ENCODE measurements at places on chromosomes 3 and 15. TPM values are rescaled to one million over a fixed set of nuclear protein-coding genes. Genes with fewer than 3 reads are reported as not detected.

- H3K36me3 ChIP-seq: no peaks in the 10 kb centered on the region
- DNase-seq: no peak
- H3K27ac ChIP-seq: no peak overlapping the region
- no peaks in the 10 kb centered on the region for H3K27me3 ChIP-seq
Observed at GRCh38 chr3:179473565-179473964, 22.3 kb upstream of the GNB4 start.

GRCh38 chr15:50137330-50137761 is 18.3 kb upstream of the ATP8B4 start:
- H3K27ac ChIP-seq: no peak overlapping the region
- DNase-seq: no peak
- no peaks in the 10 kb centered on the region for H3K27me3 ChIP-seq
- H3K36me3 ChIP-seq: no peaks in the 10 kb centered on the region

DNA sequence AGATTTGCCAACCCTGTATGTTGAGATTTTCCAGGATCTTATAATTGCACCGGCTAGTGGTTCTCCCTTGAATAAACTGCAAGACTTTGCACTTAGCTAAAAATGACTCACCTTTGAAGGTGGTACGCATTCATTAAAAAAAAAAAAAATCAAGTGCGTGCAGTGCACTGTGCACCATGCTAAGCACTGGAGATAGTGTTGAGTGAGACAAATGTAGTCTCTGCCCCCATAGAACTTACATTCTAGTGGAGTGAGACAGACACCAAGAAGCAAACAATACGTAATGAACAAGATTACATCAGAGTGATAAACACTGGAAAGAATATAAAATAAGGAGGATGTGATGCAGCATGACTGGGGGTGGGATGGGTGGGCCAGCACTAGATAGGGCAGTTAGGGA is 69.4 kb downstream of the ITPR1 start:
- no peaks in the 10 kb centered on the region for H3K4me1 ChIP-seq
- H3K36me3 ChIP-seq: no peaks in the 10 kb centered on the region
- H3K27me3 ChIP-seq: no peaks in the 10 kb centered on the region
- no peak overlapping the region for H3K4me3 ChIP-seq

DNA sequence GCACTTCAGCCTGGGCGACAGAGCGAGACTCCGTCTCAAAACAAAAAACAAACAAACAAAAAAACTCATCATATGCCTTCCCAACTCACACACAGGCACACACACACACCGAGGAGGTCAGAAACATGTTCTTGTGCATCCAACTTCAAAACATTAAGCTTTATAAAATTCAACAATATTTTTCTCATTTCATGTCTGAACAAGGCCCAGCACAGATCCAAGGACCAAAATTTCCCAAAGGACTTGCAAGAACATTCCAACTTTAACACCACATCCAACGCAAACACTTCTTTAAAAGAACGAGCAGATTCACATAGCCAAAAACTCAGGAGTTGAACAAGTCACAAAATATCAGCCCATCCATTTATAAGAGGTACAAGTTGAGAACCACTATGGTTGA is 148.4 kb downstream of the MAGI1 start:
- H3K27me3 ChIP-seq: no peaks in the 10 kb centered on the region
- no peak overlapping the region for H3K27ac ChIP-seq
- no peaks in the 10 kb centered on the region for H3K36me3 ChIP-seq
- peaks cover 7% of the 10 kb centered on the region for H3K4me1 ChIP-seq
- no peak overlapping the region for H3K4me3 ChIP-seq

DNA sequence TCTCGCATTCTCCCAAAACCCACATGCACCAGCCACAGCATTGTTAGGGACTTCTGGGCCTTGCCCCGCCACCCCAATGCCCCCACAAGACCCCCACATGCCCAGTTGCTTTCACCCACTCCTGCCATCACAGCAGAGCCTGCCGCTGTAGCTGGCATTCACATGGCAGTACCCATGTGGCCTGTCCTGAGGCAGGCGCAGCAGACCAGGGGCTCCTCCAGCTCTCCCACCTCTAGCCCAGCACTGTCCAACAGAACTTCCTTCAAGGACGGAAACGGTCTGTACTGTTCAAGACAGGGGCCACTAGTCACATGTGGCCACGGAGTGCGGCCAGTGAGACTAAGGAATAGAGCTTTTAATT is 32.5 kb downstream of the ANP32A start:
- H3K27ac ChIP-seq: no peak overlapping the region
- DNase-seq: no peak
- H3K4me3 ChIP-seq: no peak overlapping the region

DNA sequence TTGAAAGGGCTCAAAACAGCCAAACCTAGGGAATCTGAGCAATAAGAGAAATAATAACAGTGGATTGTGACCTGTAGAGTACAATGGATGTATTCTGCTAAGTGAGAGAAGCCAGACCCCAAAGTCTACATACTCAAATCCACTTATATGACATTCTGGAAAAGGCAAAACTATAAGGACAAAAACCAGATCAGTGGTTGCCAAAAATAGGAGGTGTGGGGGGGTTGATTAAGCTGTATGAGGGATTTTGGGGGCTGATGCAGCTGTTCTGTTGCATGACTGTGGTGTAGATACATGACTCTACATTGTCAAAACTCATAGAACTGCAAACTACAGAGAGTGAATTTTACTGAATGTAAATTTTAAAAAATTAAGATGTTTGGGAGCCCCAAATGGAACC is 20.1 kb upstream of the CGNL1 start:
- no peaks in the 10 kb centered on the region for H3K4me1 ChIP-seq
- no peaks in the 10 kb centered on the region for H3K27me3 ChIP-seq
- H3K4me3 ChIP-seq: no peak overlapping the region
- no peaks in the 10 kb centered on the region for H3K36me3 ChIP-seq
- no peak for DNase-seq
- no peak overlapping the region for H3K27ac ChIP-seq

DNA sequence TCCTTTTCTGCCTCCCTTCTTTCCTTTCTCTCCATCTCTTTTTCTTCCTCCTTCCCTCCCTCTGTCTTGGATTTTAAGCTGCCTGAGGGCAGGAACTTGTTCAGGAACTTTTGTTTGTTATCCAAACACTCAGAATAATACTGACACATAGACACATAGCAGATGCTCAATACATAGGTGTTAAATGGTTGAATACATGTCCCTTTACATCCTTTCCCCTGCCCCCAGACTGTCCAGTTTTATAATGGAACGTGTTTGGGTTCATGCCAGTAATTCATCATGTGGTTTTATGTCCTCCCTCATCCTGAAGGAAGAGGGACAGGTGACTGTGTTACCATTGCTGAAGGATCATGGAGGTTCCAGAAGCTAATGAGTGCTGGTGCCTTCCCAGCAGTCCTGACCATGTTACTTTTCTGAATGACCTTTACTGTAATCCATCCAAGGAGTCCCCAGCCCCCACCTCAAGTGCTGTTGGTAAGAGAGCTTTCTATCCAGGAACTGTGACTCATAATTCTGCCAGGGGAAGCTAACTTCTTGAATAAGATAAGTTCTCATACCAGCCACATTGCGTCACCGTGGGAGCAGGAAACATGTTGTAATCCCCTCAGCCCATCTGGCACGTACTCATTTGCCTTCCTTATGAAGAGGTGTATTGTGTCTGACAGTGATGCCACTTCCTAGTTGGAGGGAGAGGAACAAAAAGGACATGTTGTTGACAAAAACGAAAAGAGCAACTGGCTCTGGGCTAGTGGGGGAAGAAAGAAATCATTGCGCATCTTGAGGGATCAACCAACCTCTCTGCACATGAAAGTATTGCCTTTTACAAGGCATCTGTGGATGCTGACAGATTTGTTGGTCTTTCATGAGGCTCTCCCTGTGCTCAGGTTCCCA is 52.4 kb downstream of the IL1RAP start:
- peak overlapping the region; percentile 62 for H3K27ac ChIP-seq
- peaks cover 7% of the 10 kb centered on the region for H3K4me1 ChIP-seq
- peak; percentile 54 for DNase-seq
- H3K36me3 ChIP-seq: no peaks in the 10 kb centered on the region
- H3K27me3 ChIP-seq: no peaks in the 10 kb centered on the region
- H3K4me3 ChIP-seq: no peak overlapping the region

DNA sequence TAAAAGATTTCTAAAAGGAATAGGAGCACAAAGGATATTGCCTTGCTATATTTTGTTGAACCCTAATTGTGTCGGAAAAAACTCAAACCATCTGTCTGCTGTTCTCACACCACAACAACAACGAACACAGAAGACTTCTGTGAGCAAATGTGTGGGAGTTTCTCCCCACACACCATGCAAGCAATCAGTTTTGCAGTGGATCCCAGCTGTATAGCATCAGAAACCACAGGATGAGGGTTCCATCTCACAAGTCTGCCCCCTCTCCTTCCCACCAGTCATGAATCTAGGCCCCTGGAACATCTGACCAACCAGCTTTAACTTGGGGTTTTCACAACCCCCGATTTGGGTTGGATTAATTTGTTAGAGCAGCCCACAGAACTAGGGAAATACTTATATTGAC is 91.3 kb upstream of the SLC4A7 start:
- H3K4me3 ChIP-seq: no peak overlapping the region
- H3K4me1 ChIP-seq: no peaks in the 10 kb centered on the region
- no peak overlapping the region for H3K27ac ChIP-seq
- H3K36me3 ChIP-seq: no peaks in the 10 kb centered on the region

DNA sequence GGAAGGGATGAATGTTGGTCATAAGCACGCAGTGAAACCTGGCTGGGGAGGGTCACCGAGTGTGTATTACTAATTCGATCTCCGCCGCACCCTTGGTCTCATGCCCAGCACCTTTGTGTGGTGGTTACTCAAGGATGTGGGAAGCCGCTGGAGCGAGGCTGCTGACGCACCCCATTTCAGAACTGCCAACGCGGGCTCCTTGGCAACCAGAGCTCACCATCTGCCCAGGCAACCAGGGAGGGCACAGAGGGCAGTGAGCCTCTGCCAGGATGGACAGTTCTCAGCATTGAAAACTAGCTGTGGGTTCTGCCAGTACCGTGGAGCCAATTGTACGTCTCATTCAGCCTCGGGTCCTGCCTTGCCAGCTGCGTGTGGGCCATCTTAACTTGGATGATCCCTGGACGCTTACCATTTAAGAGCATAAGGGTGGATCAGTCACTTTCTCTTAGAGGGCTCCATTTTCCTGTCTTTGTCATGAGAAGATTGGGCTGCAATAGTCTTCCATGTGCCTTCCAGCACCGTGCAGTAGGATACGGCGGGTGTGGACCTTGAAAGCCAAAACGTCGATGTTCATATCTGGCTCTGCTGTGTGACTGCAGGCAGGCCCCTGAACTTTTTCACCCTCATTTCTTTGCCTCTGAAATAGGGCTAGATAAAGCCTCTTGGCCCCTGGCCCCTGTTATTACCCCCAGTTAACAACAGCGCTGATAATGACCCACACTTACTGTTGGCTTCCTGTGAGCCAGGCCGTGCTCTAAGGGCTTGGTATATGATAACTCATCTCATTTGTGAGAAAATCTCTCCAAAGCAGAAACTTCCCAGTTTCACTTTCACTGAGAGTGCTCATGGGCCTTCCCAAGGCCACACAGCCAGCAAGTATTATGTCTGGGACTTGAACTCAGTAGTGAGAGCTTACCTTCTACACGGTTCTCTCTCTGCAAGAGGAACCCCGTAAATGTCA is 238.8 kb downstream of the OPA1 start:
- DNase-seq: peak; percentile 69
- no peak overlapping the region for H3K4me3 ChIP-seq
- H3K27me3 ChIP-seq: no peaks in the 10 kb centered on the region
- peaks cover 4% of the 10 kb centered on the region for H3K4me1 ChIP-seq
- H3K36me3 ChIP-seq: no peaks in the 10 kb centered on the region
- H3K27ac ChIP-seq: no peak overlapping the region

DNA sequence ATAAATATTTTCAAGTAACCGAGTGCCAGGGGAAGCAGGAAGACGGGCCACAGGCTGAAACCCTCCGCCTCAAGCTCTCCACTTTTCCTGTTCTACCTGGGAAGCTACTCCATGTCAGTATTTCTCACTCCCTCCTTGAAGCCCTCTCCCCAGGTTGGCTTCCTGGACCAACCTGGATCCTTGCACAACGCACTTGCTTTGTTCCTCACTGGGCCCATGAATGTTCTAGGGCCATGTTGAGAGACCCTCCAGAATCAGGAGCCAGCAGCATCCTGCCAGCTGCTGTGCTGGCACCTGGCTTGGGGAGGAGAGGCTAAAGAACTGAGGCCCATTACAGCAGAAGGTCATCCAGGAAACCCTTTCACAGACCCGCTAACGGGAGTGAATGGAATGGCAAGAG is 79.3 kb upstream of the SNRPA1 start:
- H3K27ac ChIP-seq: no peak overlapping the region
- peaks cover under 1% of the 10 kb centered on the region for H3K4me1 ChIP-seq
- H3K27me3 ChIP-seq: no peaks in the 10 kb centered on the region
- no peak for DNase-seq

DNA sequence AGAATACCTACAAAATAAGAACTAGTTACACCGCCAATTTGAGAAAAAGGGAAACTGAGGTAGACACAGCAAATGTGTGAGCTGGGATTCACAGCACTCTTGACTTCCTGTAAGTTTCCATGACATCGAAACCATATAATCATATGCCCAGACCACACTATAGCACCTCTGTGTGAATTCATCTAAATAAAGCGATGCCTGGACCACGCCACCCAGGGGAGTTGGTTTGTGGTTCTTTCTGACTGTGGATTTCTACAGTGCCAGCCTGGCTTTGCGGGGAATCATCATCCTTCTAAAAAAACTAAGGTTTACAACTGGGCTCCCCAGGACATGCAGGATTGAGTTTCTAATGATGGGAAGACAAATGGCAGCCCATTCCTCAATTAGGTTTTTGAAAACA is 23.5 kb upstream of the CA12 start:
- no peak for DNase-seq
- no peaks in the 10 kb centered on the region for H3K36me3 ChIP-seq
- H3K27me3 ChIP-seq: no peaks in the 10 kb centered on the region
- no peak overlapping the region for H3K27ac ChIP-seq

DNA sequence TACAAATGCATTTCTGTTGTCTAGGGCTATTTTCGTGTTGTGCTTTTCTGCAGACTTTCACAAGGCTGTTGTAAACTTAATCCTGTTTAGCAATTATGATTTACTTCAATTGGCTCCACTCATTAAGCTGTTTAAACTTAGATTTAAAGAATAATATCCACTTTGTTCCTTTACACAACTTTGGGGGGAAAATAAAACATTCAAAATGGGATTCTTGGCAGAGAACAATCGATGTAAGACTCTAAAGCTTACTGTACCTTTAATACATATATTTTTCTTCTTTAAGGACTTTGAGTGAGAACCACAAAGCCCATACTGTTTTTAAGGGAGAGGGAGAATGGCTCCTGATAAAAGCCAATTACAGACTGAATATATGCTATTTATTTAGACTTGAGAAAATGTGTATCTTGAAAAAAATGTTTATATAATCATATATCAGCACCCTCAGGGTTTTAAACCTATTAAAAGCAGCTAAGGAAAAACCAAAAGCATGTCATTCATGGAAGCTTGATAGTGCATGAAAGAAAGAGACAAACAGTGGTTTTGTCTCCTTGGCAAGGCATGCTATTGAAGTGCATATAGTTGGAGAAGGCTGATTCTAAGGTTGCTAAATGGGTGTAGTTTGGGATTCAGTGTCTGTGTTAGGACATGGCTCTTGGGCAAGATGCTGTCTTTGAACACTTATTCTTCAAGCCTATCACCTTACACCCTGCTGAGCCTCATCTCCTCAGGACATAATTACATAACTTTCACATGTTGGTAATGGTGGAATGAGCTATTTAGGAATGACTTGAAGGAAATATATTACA is 293.4 kb upstream of the TBC1D5 start:
- no peak for DNase-seq
- no peaks in the 10 kb centered on the region for H3K36me3 ChIP-seq
- no peaks in the 10 kb centered on the region for H3K27me3 ChIP-seq
- no peak overlapping the region for H3K4me3 ChIP-seq
- no peaks in the 10 kb centered on the region for H3K4me1 ChIP-seq

The SKOR1 gene
- 0.13 TPM for total RNA-seq

The DUOXA1 gene
- not detected for total RNA-seq

The IGF2BP2 gene
- 1.2 TPM for total RNA-seq

The MORC1 gene
- not detected for total RNA-seq

The TMEM40 gene
- total RNA-seq: 1.2 TPM

The LRRC3B gene
- total RNA-seq: 0.07 TPM

The CHDH gene
- total RNA-seq: 3.1 TPM

The NDN gene
- total RNA-seq: 12.4 TPM

Measured in gastrocnemius medialis (tissue), 4 donors.